Type B pancreatic cell (in vitro differentiated cells): ENCODE measurements at places on chromosomes 6 and 20. TPM values are rescaled to one million over a fixed set of nuclear protein-coding genes. Genes with fewer than 3 reads are reported as not detected.
A peak's percentile ranks its signal among the peaks of the same experiment; 100 is the strongest.

DNA sequence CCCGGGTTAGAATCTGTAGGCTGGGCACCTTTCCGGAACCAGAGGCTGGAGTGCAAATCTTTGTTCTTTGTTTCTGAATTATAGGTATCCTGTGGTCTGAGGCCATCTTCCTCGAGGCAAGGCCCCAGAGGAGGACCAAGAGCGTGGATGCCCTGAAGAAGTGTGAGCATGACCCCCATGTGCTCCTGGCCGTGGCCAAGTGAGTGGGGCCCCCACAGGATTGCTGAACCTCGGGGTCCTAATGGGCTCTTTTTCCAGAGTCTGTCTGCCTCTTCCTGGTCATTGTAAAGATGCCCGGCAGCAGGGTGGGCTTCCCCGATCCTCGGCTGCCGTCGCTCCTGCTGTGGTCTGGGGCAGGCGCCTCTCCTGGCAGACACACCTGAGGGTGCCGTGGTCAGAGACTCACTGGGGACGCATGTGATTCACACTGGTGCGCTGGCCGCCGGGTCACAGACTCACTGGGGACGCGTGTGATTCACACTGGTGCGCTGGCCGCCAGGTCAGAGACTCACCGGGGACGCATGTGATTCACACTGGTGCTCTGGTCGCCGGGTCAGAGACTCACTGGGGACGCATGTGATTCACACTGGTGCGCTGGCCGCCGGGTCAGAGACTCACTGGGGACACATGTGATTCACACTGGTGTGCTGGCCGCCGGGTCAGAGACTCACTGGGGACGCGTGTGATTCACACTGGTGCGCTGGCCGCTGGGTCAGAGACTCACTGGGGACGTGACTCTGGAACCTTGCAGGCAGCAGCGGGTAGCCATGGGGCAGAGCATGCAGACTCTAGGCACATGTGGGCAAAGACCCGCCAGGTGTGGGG lies 6.5 kb upstream of the C20orf204 start:
- H3K4me3 ChIP-seq, result no peak overlapping the region
- peaks cover 7% of the 10 kb centered on the region for H3K36me3 ChIP-seq
- no peak for DNase-seq
- H3K4me1 ChIP-seq, result no peaks in the 10 kb centered on the region
- H3K27me3 ChIP-seq, result no peaks in the 10 kb centered on the region

DNA sequence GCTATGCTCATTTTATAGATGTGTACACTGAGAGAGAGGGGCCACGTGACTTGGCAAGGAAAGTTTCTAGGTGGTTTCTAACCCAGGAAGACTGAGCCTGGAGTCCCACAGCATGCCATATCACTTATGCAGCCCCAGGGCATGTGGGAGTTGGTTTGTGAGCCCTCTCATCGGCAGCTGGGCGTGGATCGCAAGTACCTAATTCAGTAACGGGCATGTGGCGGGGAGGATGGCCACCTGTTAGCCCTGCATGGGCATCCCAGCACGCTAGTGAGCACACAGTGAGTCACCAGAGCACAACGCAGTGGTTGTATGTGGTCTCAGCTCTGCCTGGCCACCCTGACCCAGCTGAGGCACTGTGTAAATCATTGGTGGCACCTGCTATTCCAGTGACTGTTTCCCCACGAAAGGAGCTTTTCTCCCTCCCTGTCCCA lies 88.3 kb downstream of the NINL start:
- H3K27ac ChIP-seq, result peak overlapping the region; percentile 50
- H3K4me1 ChIP-seq, result no peaks in the 10 kb centered on the region
- H3K36me3 ChIP-seq, result peaks cover 5% of the 10 kb centered on the region

DNA sequence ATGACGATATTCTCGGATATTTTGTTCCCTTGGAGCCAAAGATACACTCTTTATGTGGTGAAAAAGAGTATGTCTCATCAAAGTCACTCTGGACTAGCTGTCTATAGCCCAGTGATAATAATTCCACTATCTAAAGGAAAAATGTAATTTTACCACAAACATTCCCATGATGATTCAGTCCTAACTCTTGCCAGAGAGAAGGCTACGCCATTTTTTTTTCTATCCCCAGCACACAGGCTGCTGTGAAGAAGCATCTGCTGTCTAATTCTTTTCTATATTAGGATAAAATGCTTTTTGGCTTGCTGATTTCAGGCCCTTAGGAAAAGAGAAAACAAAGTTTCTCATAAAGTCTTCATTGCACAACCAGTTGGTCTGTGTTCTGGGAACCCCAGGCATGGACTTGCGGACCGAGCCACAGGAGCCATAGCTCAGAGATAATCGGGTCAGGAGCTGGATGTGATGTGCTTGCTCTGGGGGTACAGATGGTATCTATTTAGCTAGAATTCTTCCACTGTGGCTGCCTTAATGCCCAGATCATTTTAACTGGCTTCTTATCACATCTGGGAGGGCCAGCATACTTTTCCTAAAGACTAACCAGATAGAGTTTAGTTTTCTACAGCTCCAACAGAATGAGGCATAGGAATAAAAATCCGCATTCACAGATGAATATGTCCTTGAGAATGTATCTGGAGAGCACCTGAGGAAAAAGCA lies 683.7 kb upstream of the ID4 start:
- peaks cover 5% of the 10 kb centered on the region for H3K4me1 ChIP-seq
- H3K4me3 ChIP-seq, result no peak overlapping the region
- no peaks in the 10 kb centered on the region for H3K27me3 ChIP-seq
- no peak for DNase-seq

DNA sequence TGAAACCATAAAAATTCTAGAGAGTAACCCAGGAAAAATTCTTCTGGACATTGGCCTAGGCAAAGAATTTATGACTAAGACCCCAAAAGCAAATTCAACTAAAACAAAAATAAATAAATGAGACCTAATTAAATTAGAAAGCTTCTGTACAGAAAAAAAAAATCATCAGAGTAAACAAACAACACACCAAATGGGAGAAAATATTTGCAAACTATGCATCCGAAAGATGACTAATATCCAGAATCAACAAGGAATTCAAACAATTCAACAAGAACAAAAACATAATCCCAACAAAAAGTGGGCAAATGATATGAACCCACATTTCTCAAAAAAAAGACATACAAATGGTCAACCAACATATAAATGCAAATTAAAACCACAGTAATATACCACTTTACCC lies 242.6 kb upstream of the CDYL start:
- H3K27me3 ChIP-seq, result no peaks in the 10 kb centered on the region
- H3K4me3 ChIP-seq, result no peak overlapping the region
- no peaks in the 10 kb centered on the region for H3K4me1 ChIP-seq
- no peak overlapping the region for H3K27ac ChIP-seq
- no peak for DNase-seq

DNA sequence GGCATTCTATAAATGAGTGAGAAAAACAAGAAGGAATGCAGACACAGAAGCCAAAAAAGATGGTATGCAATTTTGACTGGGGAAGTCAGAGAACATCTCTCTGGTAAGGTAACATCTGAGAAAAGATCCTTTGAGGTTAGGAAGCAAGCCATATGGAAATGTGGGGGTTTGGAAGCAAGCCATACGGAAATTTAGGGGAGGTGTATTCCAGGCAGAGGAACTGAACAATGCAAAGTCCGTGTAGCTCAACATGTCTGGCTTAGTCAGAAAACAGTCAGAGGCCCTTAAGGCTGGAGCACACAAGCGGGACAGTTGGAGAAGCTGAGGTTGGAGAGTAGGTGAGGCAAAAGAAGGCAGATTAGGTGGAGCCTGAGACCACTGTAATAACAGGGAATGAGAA lies 35.3 kb downstream of the RALGAPA2 start:
- H3K27ac ChIP-seq, result no peak overlapping the region
- H3K4me3 ChIP-seq, result no peak overlapping the region
- no peaks in the 10 kb centered on the region for H3K27me3 ChIP-seq
- no peak for DNase-seq
- H3K4me1 ChIP-seq, result no peaks in the 10 kb centered on the region

GRCh38 chr6:44641344-44642031 lies 254.0 kb downstream of the CDC5L start:
- peaks cover 9% of the 10 kb centered on the region for H3K27me3 ChIP-seq
- DNase-seq, result no peak
- no peaks in the 10 kb centered on the region for H3K36me3 ChIP-seq
- H3K4me1 ChIP-seq, result no peaks in the 10 kb centered on the region
- no peak overlapping the region for H3K27ac ChIP-seq

- no peak for DNase-seq
- H3K27ac ChIP-seq, result peak overlapping the region; percentile 70
- no peak overlapping the region for H3K4me3 ChIP-seq
- H3K27me3 ChIP-seq, result no peaks in the 10 kb centered on the region
- no peaks in the 10 kb centered on the region for H3K36me3 ChIP-seq
These were observed 32.5 kb downstream of the VSTM2L start for GRCh38 chr20:37935435-37935834.

GRCh38 chr20:40283689-40284088 lies 405.3 kb downstream of the MAFB start:
- no peak for DNase-seq
- peak overlapping the region; percentile 75 for H3K27ac ChIP-seq
- peaks cover 30% of the 10 kb centered on the region for H3K4me1 ChIP-seq
- no peak overlapping the region for H3K4me3 ChIP-seq
- H3K36me3 ChIP-seq, result peaks cover 3% of the 10 kb centered on the region

- H3K27me3 ChIP-seq, result no peaks in the 10 kb centered on the region
- DNase-seq, result no peak
- H3K36me3 ChIP-seq, result no peaks in the 10 kb centered on the region
- H3K4me1 ChIP-seq, result peaks cover 20% of the 10 kb centered on the region
These were observed 81.2 kb downstream of the NFATC2 start for GRCh38 chr20:51461306-51461705.

GRCh38 chr20:25148181-25148981 lies 47.1 kb upstream of the ENTPD6 start:
- H3K4me1 ChIP-seq, result peaks cover 3% of the 10 kb centered on the region
- peaks cover 29% of the 10 kb centered on the region for H3K27me3 ChIP-seq
- peak overlapping the region; percentile 64 for H3K4me3 ChIP-seq
- no peak overlapping the region for H3K27ac ChIP-seq

DNA sequence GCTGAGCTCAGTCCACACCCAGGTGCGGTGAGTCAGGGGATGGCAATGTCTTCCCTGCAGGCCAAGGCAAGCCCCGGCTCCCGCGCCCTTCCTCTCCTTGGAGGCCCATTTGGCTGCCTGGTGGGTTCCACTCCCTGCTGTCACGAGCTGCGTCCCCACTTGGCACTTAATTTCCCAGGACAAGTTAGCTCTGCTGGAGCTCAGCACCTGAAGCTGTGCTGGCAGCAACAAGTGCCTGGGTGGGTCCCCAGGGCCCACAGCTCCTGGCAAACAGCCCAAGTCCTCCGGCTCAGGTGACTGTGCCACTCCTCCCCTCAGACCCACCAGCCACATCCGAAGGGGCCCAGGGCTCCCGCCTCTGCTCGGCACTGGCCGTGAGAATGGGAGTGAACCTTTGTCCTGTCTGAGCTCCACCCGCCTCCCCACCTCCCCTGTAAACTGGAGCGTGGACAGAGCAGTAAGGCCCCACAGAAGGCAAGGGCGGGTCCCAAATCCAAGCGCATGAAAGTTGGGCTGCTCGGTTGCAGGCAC lies 16.9 kb downstream of the LAMA5 start:
- H3K4me3 ChIP-seq, result peak overlapping the region; percentile 39
- DNase-seq, result no peak
- H3K27ac ChIP-seq, result peak overlapping the region; percentile 94
- peaks cover 12% of the 10 kb centered on the region for H3K36me3 ChIP-seq
- H3K4me1 ChIP-seq, result no peaks in the 10 kb centered on the region
- H3K27me3 ChIP-seq, result no peaks in the 10 kb centered on the region

The FIG4 gene
- total RNA-seq, result 13.6 and 15.4 TPM in 2 replicates

The THEMIS gene
- total RNA-seq, result not detected in 2 replicates

The PRICKLE4 gene
- 2.1 and 2.8 TPM in 2 replicates for total RNA-seq
